ENCODE measurements at places on chromosomes 3 and 15.

- DNase-seq, result no peak
Measured at GRCh38 chr3:45826908-45827307, 15.0 kb downstream of the LZTFL1 start.

DNA sequence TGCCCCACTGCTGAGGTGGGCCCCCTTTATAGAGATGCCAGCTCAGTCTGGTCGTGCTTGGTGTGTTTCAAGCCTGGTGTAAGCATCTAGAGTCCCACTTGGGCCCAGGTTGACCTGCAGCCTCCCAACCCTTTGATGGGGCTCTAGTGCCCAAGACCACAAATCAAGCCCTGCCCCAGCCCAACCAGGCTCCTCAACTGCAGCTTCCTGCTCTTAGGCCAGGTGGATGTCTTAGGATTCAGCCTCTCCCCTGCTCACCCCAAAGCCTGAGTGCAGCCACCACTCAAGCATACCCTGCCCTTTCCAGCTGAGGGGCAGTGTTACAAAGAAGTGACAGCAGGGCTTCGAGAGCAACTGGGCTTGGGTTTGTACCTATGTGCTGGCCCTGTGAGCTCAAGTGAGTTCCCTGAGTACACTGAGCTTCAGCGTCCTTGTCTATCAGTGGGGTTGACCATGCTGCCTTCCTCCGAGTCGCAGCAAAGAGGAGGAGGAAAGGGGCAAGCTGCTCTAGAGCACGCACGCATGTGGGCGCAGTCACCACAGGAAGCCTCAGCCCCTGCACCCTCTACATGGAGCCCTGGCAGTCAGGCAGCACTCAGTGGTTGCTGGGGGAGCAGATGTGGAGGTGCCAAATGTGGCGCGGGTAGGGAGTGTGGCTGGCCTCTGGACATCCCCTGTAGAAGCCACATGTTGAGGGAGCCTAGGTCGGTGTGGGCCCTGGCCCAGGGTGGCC lies 120.7 kb downstream of the EEFSEC start:
- DNase-seq, result no peak

DNA sequence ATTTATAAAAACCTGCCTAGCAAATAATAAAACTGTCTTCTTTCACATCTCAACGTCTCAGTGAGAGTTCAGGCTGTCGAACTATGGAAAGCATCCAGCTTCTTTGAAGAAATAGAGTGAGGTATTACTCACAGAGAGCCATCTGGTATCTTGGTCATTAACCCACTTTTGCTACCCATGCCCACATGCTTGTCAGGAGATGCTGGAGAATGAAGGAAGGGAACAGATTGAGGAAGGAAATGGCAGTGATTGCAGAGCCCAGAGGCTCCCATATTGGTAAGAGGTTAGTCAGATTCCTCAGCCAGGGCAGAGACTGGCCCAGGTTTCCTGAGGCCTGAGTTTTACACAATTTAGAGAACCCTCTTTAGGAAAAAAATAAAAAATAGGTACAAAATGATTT lies 119.1 kb downstream of the B3GALNT1 start:
- DNase-seq, result no peak

- no peak for DNase-seq
Measured at GRCh38 chr3:170852324-170852723, 17.7 kb downstream of the RPL22L1 start.

DNA sequence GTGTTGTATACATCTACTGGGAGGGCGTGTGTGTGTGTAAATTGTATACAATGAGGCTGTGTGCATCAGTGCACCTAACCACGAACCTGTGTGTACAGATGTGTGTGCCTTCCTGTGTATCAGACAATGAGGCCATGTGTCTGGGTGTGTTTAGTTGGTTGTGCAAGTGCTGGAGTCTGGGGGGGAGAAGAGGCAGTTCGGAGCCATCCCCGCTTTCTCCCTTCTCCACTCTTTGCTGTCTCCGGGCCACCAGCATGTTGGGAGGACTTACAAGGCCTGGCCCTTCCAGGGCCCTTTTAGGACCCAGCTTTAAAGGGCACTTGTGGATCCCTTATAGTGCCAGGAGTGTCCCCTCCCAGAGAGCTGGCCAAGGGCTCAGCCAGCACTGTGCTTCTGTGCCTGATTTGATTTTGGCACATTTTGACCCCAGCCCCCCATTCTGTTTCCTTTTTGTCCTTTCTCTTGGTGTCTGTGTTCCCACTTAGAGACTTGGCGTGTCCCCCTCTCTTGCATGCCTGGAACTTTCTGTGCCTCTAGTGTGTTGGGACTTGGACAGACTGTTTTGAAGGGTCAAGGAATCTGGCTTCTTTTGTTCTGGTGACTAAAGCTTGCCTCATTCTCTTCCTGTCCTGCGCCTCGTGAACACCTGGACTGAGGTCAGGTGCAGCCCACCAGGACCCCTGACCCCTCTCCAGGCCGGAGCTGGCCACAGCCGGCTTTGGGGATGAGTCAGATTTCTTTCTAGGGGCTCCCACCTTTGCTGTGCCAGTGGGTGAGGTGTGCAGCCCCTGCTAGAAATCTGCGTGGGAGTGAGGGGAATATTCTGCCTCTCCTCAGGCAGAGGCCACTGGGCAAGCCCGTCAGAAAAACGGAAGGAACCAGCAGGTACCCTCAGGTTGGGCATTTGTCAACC lies 1.5 kb downstream of the CTDSPL start:
- no peak for DNase-seq

DNA sequence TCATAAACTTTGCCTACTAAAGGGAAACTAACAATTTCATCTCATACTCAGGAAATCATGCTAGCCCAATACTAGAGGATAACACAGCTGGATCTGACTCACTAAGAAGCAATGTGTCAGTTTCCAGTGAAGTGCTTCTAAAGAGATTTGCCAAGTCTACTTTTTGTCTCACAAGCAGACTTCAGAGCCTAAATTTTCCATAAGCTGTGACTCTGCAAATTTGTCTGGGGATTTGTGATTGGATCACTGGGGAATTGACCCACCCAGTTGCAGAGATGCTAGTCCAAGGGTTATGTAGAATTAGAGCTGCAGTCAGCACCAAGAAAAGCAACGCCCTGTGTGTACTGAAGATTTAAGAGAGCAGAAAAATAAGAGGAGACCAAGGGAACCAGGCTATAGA lies 647.1 kb downstream of the NTRK3 start:
- no peak for DNase-seq

- no peak for DNase-seq
Measured at GRCh38 chr15:72796515-72797337, 13.2 kb upstream of the ADPGK start.

DNA sequence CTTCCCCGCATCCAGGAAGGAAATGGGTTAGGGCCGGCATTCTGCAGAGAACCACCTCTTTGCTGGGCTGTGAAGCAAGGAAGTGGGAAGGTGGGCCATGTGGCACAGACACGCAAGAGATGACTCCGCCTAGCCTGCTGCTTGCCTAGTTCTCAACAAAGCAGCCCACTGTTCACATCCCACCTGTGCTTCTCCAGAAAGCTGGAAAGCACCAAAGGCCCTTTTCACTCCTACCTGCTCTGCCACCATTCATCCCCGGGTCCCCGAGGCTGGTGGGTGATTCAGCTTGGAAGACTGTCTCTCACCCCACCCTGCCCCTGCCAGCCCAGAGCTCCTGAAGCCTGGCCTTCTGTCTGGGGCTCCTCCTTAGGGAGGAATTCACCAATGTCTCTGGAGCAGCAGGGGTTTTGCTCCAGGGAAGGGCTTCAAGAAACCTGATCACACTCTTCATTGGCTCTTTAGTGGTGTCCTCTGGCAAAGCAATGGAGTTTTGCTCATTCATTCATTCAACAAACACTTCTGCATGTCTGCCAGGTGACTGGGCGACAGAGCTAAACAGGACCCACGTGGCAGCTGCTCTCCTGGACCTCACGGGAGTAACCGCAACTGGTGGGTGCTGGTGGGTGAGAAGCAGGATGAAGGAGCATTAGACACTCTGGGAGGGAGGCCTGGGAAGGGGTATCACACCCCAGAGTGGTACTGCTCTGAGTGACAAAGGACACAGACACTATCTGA lies 145.4 kb upstream of the TLE3 start:
- no peak for DNase-seq

DNA sequence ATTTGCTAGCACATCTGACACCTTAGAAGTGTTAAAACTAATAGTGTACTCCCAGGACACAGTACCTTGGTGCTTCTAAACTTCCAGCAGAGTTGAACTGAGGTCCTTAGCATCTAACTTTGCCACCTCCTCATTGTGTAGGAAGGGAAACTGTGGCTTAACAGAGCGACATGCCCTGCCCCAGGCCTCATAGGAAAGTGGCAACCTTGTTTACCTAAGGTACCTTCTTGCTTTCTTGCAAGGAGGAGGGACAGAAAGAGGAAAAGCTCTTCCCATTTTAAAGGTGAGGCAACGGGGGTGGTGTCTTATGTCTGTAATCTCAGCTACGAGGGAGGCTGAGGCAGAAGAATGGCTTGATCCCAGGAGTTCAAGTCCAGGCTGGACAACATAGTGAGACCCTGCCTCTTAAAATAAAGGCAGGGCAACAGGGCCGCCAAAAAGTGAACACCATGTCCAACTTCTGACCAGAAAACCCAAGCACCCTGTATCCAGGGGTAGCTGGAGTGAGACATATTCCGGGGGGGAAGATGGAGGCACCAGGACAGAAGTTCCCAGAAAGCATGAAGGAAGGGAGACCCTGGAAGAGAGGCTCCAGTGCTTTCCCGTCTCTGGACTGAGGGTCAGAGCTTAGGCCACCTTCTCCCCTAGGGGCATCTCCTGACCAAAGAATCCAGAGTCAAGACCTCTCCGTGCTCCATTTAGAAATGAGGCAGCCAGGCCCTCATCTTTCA lies 540 bp upstream of the KLHL40 start:
- no peak for DNase-seq

- DNase-seq, result no peak
Measured at GRCh38 chr3:128707928-128708494, 18.0 kb upstream of the RAB7A start.

- DNase-seq, result peak; percentile 72
Measured at GRCh38 chr3:46163556-46164041, 44.5 kb downstream of the CCR1 start.

- DNase-seq, result no peak
Measured at GRCh38 chr15:34039790-34040113, 748 bp upstream of the AVEN start.

GRCh38 chr3:17179381-17180205 lies 294.8 kb downstream of the PLCL2 start:
- no peak for DNase-seq

DNA sequence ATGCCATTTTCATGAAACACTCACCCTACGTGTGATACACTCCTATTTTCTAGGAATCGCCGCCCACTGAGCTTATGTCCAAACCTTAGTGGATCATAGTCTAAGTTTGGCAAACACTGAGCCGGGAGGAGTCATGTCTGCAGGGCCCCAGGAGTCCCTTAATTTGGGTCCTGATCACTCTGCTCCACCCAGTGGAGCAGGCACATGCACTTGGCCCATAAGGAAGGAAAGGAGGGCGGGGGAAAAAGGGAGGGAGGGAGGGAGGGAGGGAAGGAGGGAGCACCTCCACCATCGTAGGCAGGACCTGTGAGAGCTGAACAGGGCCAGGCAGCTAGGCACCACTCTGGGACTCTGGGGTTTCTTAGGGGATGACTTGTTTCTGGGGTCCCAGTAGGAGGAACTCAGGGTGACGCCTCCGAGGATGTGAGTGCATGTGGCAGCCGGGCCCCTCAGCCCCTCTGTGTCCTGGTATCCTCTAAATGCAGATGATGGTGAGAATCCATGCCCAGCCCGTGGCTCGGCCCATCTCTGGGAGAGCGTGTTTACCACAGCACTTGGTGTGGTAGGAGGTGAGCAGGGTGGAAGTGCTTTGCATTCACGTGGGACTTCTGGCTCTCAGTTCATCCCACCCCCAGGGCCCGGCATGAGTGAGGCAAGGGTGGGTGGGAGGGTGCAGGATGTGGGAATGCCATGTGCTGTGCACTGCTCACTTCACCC lies 109.4 kb downstream of the KLF13 start:
- no peak for DNase-seq

GRCh38 chr3:52119826-52120225 lies 34.4 kb downstream of the POC1A start:
- no peak for DNase-seq

DNA sequence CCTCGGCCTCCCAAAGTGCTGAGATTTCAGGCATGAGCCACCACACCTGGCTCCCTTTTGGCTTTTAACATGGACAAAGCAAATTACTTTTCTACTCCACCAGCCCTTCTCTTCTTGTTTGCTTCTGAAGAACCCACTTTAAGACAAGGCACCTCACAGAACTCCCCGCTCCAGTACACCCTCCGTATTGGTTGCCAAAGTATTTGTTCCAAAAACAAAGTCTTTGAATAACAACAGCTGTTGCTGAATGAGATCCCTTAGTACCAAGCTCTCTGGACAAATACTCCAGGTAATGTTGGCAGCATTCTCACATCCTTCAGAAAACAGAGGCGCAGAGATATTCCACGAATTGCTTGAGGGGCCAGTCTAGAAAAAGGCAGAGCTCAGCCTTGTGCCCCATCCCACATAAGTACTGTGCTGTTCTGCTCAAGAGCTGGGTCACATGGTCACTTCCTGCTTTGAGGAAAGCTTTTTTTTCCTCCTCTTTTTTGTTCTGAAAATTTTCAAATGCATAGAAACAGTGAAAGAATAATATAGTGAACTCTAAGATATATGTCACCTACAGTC lies 7.3 kb upstream of the CHCHD6 start:
- DNase-seq, result no peak

DNA sequence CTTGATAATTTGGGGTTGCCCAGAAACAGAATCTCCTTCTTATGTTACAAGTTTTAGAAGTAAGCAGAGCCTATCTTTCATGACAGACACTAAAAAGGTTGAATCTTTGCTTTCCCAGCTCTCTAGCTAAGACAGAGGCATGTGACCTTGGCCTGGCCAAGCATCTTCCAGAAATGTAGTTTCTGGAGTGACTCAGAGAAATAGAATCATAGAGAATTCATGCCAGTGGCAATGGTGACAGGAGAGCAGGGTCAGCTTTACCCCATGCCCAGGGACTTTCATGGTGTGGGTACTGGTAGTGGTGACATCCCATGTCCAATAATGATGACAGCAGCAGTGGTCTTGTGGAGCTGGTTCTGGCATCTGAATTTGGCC lies 4.0 kb upstream of the PARP6 start:
- no peak for DNase-seq
